ENCODE measurements at places on chromosomes 6 and 20.

- DNase-seq = no peak
These were observed 48.6 kb downstream of the DTNBP1 start for GRCh38 chr6:15614277-15614676.

GRCh38 chr20:40497899-40498691, 190.9 kb downstream of the MAFB start:
- DNase-seq = no peak

DNA sequence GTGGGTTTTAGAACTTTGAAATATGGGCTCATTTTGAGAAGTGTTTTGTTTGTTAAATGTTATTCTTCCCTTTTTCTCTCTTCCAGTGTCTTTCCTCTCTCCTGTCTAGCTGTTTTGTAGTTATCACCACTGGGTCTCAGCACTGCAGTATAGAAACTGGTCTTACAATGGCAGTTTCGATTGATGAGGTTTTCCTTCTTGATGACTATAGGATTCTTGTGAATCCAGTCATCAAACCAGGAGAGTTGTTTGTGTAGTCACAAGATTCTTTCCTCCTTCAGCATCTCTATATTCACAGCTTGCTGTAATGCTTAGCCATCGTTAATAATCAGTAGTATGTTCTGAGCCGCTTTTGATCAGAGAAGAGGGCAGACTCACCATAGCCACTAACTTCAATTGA, 172.3 kb downstream of the OGFRL1 start:
- no peak for DNase-seq

- DNase-seq = no peak
These were observed 28.0 kb downstream of the HEBP2 start for GRCh38 chr6:138432063-138432356.

DNA sequence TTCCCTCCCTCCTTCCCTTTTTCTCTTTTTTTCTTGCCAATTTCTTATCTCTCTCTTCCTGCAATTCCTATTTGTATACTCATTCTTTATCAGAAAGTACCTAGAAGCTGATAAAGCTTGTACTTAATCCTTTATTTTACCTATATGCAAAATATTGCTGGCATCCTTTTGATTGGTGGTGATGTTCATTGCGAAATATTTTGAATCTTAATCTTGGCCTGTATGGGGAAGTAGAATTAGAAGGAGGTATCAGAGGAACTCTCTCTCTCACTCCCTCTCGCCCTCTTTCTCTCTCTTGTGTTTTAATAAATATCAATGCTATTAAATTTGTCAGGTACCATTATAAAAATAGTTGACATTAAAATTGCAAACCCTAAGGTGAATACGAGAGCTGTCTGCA, 52.8 kb downstream of the UST start:
- no peak for DNase-seq
